ENCODE measurements at places on chromosomes 7 and 10.
A peak's percentile ranks its signal among the peaks of the same experiment; 100 is the strongest.

- no peak for DNase-seq
These were observed 34.2 kb downstream of the SRI start for GRCh38 chr7:88185650-88186049.

DNA sequence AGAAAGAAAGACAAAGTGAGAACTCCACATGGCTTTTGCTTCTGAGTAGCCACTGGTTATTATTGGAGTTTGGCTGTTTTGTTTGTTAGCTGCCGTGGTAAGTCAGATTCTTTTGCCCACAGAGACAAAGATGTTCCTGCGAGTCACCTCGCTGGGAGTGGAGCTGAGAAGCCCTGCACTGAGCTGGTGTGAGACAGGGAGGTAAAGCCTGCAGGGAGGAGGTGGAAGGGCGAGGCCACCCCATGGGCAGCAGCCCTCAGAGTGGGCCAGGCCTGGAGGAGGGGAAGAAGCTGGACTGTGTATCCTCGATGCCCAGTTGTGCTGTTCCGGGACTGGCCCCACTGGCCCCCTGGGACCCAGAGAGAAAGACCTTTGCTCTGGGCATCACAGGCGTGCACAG, 14.3 kb upstream of the NOM1 start:
- DNase-seq = no peak

DNA sequence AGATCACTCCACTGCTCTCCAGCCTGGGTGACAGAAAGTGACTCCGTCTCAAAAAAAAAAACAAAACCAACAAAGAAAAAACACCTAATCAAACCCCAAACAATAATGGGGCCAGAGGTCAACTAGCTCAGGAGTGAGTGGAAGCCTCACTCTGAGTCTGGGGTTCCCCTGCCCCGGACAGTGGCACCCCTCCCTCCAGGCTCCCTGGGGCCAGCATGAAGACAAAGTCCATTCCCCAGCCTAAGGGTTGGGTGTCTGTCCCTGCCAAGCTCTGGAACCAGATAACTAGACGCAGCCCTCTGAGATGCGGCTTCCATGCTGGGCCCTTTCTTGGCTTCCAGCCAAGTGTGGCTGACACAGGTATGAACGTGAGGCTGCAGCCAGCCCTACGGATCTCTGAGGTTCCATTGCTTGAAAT, 1.7 kb upstream of the FUOM start:
- no peak for DNase-seq

- no peak for DNase-seq
These were observed 152.7 kb upstream of the NRP1 start for GRCh38 chr10:33487014-33487776.

DNA sequence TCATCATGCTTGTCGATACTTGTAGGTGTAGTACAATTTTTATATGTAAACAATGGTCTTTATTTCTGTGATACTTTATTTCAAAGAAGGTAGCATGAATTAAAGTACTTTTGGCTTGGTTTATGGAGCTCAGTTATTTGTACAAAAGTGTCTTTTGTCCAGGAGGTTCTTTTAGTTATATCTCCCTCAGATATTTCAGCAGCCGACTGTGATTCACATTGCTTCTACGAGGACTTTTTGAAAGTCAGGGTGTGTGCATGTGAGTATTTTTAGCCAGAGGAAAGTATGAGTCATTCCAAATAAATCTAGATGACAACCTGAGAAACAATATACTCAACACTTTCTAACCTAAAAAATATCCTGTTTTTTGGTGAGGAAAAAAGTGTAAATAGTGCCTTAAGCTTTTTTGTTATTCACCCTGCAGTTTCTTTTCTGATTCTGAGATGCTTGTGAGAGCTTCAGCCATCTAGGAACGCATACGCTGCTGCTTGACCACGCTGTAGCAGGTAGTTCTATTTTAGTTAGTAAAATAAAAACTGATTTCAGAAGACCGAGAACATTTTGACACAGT, 595 bp upstream of the SUN1 start:
- DNase-seq = peak; percentile 13

GRCh38 chr7:12771378-12771877, 84.0 kb downstream of the ARL4A start:
- no peak for DNase-seq

Data from activated naive CD4-positive, alpha-beta T cell treated with Interleukin-2 at 50 U/mL for 16 hours (primary cell).